ENCODE measurements at places on chromosomes 6 and 20.

DNA sequence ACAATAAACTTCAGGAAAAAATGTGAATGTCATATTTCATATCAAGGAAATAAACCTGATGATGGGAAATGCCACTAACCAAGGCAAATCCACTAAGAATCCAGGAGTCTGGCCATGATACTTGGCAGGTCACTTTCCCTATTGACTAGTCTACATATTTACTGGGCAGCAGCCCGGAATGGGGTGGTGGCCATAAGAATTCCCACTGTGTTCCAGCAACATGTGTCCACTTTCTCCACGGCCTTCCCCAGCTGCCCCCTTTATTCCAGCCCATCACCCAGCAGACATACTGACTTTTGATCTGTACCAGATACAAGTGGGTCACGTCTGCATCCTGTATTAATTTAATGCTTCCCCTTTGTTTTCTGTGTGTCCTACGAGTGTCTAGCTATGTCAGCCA, 234.5 kb upstream of the PRDM1 start:
- no peak for DNase-seq
- no peak overlapping the region for H3K27ac ChIP-seq
- H3K4me3 ChIP-seq = no peak overlapping the region
- H3K27me3 ChIP-seq = peaks cover 8% of the 10 kb centered on the region
- H3K4me1 ChIP-seq = peaks cover 15% of the 10 kb centered on the region

DNA sequence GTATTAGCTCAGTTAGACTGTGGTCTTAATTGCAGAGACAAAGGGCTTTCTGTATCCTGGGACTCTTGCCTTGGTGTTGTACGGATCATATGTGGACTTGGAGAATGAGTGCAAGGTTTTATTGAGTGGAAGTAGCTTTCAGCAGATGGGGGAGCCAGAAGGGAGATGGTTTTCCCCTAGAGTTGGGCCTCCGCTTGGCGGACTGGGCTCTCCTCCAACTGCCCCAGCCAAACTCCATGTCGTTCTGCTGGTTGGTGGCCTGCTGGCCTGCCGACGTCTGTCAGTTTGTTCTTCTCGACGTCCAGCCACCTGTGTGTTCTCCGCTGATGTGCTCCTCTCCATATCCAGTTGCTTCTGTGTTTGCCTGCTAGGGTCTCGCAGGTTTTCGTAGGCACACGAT, 189.5 kb upstream of the FLRT3 start:
- DNase-seq = no peak
- H3K4me3 ChIP-seq = no peak overlapping the region
- no peaks in the 10 kb centered on the region for H3K36me3 ChIP-seq
- 0 out of 2 replicates have a peak, but pooled peaks cover 7% of the 10 kb centered on the region for H3K4me1 ChIP-seq
- no peak overlapping the region for H3K27ac ChIP-seq

- no peak for DNase-seq
- no peaks in the 10 kb centered on the region for H3K27me3 ChIP-seq
- 0 out of 2 replicates have a peak overlapping the region, but pooled peaks have one; percentile 16 for H3K27ac ChIP-seq
- peaks cover 38% of the 10 kb centered on the region for H3K36me3 ChIP-seq
- H3K4me3 ChIP-seq = no peak overlapping the region
Measured at GRCh38 chr20:38776363-38776762, 28.1 kb downstream of the ACTR5 start.

- DNase-seq = peak; percentile 84
- no peak overlapping the region for H3K27ac ChIP-seq
- no peaks in the 10 kb centered on the region for H3K27me3 ChIP-seq
- no peaks in the 10 kb centered on the region for H3K36me3 ChIP-seq
- no peak overlapping the region for H3K4me3 ChIP-seq
Measured at GRCh38 chr20:62668441-62669027, 26.2 kb downstream of the SLCO4A1 start.

GRCh38 chr6:43308101-43308989, at the start of gene CRIP3:
Gene CRIP3 (minus strand): TSS chr6:43308826. CDS start chr6:43308792, 34 bp downstream.
- 0 out of 2 replicates have a peak, but pooled peaks cover 4% of the 10 kb centered on the region for H3K27me3 ChIP-seq
- DNase-seq = peak; percentile 90
- H3K36me3 ChIP-seq = peaks cover 5% of the 10 kb centered on the region
- H3K4me1 ChIP-seq = peaks cover 27% of the 10 kb centered on the region
- H3K27ac ChIP-seq = peak within 1 kb of the TSS; percentile 84
- peak within 1 kb of the TSS; percentile 84 for H3K4me3 ChIP-seq

GRCh38 chr20:57480444-57481160, 44.3 kb downstream of the CTCFL start:
- peaks cover 44% of the 10 kb centered on the region for H3K4me1 ChIP-seq
- H3K4me3 ChIP-seq = no peak overlapping the region

GRCh38 chr6:146870760-146871159, 272.0 kb downstream of the ADGB start:
- no peaks in the 10 kb centered on the region for H3K4me1 ChIP-seq
- no peaks in the 10 kb centered on the region for H3K27me3 ChIP-seq
- no peak for DNase-seq
- no peak overlapping the region for H3K4me3 ChIP-seq
- no peaks in the 10 kb centered on the region for H3K36me3 ChIP-seq

DNA sequence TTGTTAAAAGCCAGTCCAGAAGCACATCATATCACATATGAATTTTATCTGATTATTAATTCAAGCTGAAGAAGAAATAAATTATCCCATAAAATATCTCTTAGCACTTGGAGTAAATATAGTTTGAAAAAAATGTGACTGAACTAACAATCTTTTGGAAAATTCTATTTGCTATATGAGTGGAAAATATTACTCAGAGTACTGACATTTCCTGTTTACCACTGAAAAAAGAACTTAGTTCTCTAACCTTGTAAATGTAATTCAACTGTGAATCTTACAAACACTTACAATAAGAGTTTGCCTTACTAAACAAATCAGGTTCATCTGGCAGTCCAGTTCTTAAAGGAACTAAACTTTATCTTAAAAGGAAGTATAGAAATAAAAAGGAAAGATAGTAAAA, 44.2 kb downstream of the MOXD1 start:
- peaks cover 4% of the 10 kb centered on the region for H3K4me1 ChIP-seq
- H3K4me3 ChIP-seq = no peak overlapping the region
- H3K27me3 ChIP-seq = no peaks in the 10 kb centered on the region
- H3K27ac ChIP-seq = no peak overlapping the region
- DNase-seq = no peak

DNA sequence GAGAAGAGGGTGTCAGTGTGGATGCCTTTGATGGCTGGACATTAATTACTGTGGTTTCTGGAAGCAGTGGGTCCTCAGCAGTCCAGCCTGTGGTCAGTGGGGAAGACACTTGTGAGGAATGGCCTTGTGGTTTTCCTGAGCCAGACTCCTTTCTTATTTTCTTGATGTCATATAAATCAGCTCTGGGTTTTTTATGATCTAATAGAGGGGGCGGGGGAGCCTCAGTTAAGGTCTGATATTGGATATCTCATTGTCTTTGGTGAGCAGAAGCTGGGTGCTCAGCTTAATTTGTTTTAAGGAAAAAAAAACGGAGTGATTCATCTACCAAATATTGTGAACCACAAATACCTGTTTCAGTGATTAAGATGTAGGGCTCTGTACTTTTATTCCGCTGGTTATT, 62.1 kb downstream of the OTOR start:
- DNase-seq = no peak
- no peaks in the 10 kb centered on the region for H3K27me3 ChIP-seq
- H3K4me3 ChIP-seq = no peak overlapping the region
- no peaks in the 10 kb centered on the region for H3K36me3 ChIP-seq
- no peak overlapping the region for H3K27ac ChIP-seq
- H3K4me1 ChIP-seq = peaks cover under 1% of the 10 kb centered on the region

- peaks cover 15% of the 10 kb centered on the region for H3K4me1 ChIP-seq
- no peak for DNase-seq
- no peak overlapping the region for H3K27ac ChIP-seq
- no peaks in the 10 kb centered on the region for H3K36me3 ChIP-seq
Measured at GRCh38 chr20:13147971-13148370, 73.1 kb upstream of the ISM1 start.

GRCh38 chr20:35344354-35344837, 52.2 kb upstream of the FAM83C start:
- peaks cover 5% of the 10 kb centered on the region for H3K4me1 ChIP-seq
- peaks cover 32% of the 10 kb centered on the region for H3K36me3 ChIP-seq
- no peaks in the 10 kb centered on the region for H3K27me3 ChIP-seq

DNA sequence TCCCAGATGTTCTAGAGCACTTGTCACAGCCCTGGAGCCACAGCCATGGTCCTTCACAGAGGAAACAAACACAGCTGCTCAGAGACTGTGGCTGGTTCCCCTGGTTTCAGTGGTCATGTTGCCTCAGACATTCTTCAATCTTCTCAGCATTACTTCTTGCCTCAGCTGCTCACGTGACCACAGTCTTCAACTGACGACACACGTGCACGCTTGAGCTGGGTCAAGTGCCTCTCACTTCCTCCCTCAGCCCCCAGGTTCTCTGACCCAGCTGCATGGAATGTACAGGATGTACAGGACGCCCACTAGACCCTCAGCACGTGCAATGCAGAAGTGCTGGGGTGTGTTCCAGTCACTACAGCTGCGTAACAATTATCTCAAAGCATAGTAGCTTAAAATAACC, 159.8 kb upstream of the GGTLC1 start:
- no peak for DNase-seq
- H3K27ac ChIP-seq = no peak overlapping the region
- H3K4me3 ChIP-seq = no peak overlapping the region
- peaks cover 2% of the 10 kb centered on the region for H3K27me3 ChIP-seq
- no peaks in the 10 kb centered on the region for H3K36me3 ChIP-seq
- H3K4me1 ChIP-seq = peaks cover 5% of the 10 kb centered on the region

DNA sequence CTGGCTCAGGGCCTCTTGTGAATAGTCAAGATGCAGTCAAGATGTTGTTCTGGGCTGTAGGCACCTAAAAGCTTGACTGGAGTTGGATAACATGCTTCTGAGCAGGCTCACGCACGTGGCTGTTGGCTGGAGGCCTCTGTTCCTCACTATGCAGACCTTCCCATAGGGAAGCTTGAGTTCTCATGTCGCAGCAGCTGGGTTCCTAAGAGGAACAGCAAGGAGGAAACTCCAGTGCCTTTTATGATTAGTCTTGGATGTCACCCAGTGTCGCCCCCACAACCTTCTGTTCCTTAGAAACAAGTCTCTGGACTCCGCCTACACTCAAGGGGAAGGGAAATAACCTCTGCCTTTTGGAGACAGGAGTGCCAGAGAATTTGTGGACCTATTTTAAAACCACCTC, 210.7 kb downstream of the BCAS1 start:
- H3K4me1 ChIP-seq = peaks cover 61% of the 10 kb centered on the region
- H3K27me3 ChIP-seq = no peaks in the 10 kb centered on the region
- no peak for DNase-seq
- H3K4me3 ChIP-seq = no peak overlapping the region
- H3K36me3 ChIP-seq = peaks cover 3% of the 10 kb centered on the region

All from WTC11 (cell line).